ENCODE measurements at places on chromosomes 5 and 9.

GRCh38 chr9:126294331-126295081 is 32.1 kb upstream of the MVB12B start:
- no peak for DNase-seq

GRCh38 chr5:172178301-172178987 is 9.6 kb downstream of the STK10 start:
- no peak for DNase-seq

- no peak for DNase-seq
These were observed 178.4 kb downstream of the GOLPH3 start for GRCh38 chr5:31995714-31996113.

DNA sequence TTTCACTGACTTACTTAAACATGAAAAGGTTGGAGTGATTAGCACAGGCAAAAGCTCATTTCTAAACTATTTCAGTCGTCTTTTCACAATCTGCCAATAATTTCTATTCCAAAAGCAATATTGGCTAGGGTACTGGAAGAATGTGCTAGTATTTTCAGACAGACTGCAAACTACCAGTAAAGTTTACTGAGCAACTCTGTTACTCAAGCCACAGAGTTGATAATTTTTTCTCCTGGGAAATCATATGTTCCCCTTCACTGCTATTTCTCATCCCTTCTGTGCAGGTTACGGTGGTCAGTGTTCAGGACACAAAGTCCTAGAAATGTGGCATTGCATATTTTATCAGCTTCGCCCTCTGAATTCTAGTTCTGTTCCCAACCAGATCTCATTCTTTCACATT is 343.3 kb upstream of the TNC start:
- DNase-seq = no peak

DNA sequence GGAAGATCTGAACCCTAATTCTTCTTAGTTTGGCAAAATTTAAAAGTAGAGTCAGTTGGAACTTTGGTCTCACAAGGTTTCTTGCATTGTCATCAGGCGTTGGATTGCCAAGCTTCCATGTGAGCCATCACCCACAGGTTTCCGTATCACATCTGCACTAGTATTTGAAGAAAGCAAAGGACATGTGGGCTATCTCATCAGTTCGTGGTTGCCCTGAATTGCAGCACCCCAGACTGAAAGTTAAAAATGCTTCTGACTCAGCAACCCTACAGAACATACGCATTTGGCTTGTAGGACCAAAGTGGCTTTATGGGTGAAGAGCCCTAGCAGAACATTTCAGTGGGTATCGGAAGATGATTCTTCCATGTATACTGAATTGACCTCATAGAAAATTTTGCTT is 358.0 kb downstream of the ENC1 start:
- DNase-seq = no peak

DNA sequence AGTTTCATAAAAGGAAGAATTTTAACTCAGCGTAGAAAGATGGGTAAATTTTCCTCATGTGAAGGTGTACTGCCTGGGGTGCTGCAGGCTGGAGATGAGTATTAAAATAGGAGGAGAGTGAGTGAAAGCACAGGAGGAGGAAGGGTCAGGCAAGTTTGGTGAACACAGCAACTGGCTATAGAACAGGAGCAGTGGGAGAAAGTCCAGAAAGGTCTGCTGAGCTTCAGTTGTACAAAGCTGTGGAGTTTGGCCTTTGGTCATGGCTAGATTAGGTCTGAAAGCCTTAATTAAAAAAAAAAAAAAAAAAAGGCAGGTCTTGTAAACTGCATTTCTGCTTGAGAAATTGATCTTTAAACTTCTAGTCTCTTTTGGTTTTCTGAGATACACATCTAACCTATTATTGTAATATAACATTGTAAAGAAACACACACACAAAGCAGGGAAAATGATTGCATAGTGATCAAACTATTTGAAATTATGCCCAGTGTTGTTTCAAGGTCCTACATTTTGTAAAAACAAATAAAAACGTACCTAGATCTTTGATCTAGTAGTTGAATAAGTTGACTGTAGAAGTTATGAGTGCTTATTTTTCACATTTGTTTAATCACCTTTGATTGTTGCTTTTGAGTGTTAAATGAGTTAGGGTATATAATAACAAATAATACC is 43.6 kb downstream of the MAP3K1 start:
- no peak for DNase-seq

GRCh38 chr5:157306081-157306480 is 40.2 kb downstream of the CYFIP2 start:
- DNase-seq = no peak

DNA sequence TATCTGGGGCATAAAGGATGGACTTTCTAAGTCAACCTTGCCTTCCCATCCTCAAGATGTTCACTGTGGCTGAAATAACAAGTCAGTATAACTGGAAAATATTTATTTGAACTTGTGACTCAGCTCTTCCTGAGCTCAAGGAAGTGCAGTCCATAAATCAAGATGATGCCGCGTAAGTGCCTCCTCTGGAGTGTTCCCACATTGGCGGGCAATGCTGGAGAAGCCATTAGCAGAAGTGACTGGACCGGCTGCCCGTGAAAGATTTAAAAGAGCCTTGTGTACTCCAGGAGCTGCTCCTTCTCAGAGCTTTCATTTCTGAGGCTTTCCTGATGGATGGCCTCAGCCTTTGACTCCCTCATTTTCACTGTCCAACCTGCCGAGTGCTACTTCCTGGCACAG is 17.4 kb downstream of the TMOD1 start:
- no peak for DNase-seq

GRCh38 chr5:36240779-36241630 is 720 bp downstream of the NADK2 start:
- DNase-seq = peak; percentile 49

- DNase-seq = no peak
These were observed 59.6 kb upstream of the IL17B start for GRCh38 chr5:149438711-149439132.

DNA sequence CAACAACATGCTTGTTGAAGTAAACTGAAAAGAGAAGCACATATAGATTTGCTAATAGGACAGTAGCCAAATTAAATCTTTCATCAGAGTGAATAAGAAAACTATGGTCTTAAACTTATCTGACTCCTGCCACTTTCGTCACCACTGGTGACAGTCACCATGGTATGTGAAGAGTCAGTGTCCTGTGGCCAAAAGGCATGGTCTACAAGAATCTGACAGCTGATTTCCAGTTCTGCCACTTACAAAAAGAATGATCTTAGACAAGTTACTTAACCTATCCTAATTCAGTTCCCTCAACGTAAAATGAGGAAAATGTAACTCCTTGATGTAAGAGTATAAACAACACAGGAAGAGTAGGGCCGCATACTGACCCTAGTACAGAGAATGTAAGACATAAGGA is 102.0 kb downstream of the LPAR1 start:
- DNase-seq = no peak

DNA sequence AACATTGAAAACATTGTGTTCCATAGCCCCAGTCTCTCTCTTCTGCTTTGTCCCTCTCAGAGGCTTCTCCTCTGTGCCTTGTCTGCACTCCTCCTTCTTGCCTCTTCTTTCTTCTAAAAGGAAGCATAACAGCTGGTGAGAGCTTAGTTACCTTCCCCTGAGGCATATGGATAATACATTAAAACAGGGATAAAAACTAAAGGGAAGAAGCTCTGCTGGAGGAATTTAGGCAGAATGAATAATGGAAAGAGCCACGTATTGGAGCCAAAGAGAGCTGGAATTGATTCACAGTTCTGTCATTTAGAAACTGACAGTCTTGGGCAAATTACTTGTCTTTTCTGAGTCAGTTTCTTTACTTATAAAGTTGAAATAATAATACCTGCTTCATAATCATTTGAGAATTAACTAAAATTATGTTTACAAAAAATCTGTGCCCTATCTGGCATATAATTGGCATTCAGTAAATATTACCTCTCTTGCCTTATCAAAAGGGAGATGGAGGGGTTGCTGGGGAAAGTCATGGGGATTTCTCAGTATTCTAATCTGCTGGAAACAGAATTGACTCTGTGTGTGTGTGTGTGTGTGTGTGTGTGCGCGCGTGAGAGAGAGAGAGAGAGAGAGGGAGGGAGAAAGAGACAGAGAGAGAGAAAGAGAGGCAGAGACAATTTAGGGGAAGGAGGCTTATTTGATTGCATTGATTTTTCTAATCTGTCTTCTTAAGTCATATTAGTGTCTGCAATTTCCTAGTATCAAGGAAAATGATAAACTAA is 20.2 kb downstream of the ZNF474 start:
- DNase-seq = no peak

DNA sequence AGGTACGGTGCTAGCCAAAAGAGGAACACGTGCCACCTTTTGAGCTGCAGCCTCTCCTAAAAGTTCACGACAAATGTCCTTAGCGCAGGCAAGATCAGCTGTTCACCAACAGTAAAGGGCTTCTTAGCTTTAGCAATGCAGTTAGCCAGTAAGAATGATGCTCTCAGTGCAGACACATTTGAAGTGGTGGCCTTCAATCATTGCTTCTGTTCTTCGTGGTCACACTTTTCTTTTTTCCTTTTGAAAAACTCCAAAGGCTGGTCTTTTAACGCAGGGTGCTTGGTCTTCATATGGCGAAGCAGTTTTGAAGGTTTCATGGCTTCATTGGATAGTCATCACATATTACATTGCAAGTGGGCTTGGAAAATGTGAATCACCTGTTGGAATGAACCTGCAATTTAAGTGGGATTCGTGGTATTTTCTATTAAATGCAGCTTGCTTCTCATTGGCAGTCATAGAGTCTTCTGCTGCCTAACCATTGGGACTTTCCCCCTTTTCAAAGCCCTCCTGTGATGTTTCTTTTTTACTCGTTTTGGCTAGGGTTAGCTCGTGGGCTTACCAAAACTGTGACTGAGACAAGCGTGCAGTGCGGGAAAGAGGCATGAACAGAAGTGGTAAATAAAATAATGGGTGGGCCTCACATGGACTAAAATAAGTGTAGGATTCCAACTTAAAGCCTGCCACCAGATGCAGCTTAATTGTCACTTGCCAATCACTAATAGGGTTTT is 100.9 kb downstream of the MRPL36 start:
- no peak for DNase-seq

GRCh38 chr9:70420441-70421271 is 6.2 kb upstream of the KLF9 start:
- DNase-seq = no peak

- DNase-seq = no peak
These were observed 1313.5 kb upstream of the WWC1 start for GRCh38 chr5:166977911-166978422.

DNA sequence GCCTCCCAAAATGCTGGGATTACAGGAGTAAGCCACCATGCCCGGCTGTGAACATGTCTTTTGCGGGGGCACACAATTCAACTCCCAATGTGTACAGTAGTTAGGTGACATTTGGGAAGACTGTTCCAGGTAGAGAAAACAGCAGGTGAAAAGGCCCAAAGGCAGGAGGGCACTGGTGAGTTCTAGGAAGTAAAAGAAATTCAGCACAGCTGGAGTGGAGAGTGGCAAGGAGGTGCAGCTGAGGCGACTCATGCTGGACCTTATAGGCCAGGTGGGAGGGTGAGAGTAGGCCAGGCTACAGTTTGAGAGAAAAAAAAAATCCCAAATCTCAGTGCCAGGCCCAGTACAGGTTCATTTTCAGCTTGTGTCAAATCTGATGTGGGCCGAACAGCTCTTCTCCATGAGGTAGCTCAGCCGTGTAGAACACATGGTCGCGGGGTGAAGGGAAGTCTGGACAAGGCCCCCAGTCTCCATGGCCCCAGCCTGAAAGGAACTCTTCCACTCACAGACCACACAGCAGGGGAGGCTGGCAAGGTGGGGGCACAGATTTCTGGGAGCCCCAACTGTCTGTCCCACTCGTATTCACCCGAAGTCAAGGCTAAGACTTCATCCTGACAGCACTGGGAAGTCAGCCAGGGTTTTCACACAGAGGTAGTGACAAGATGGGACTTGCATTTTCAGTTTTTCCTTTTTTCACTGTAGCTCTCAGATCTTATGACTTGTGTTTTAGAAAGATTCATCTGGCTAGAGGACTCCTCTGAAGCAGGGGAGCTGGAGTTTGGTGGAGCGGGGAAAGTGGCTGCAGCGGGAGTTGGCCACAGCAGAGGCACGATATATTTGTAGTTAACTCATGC is 4.5 kb upstream of the HNRNPAB start:
- no peak for DNase-seq

DNA sequence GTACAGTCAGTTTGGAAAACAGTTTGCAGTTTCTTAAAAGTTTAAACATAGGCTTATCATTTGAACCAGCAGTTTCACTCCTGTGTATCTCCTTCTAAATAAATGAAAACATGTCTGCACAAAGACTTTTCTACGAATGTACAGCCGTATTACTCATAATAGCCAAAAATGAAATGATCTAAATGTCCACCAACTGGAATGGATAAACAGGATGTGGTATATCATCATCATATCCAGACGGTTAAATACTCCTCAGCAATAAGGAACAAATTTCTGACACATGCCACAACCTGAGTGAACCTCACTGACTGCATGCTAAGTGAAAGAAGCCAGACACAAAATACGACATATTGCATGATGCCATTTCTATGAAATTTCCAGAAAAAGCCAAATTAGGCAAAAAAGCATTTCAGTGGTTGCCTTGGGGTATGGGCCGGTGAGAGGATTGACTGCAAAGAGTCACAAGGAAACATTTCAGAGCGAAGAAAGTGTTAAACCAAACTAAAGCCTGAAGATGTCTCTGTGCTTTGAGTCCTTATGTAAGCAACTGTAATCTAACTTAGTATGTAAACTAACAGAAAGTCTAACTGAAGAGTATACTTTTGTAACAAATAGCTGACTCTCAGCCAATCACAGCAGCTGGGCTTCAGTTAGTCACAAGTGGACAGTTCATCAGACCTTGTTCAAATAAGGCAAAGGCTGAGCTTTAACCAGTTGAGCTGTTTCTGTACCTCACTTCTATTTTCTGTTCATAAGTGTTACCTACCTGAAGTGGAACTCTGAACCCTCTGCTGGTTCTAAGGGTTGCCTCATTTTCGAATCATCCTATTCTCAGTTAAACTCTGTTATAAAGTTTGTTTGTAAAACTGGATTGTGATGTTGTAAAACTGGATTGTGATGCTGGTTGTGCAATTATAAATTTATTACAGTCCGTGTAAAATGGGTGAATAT is 65.2 kb downstream of the TRIO start:
- no peak for DNase-seq

DNA sequence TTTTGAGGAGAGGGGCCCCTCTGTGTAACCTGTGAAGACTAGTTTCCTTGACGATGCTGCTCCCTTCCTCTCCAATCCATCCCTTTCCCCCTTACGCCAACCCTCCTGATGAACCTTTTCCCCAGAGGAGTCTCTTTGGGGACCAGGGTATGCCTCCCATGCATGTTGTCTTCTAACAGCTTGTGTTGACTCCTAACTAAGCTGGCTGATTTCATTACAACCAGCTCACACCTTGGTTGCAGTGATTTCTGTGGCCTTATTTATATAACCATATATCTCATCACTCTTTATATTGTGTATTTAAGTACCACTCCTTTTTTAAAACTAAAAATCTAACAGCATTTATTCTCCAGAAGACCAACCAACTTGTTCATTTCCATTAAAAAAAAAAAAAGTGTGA is 42.5 kb downstream of the SFXN1 start:
- no peak for DNase-seq

All from hematopoietic multipotent progenitor cell treated with erythropoietin and hydrocortisone succinate and interleukin-3 and kit ligand, for 15 days (in vitro differentiated cells).